ENCODE measurements at places on chromosomes 1 and 21.

DNA sequence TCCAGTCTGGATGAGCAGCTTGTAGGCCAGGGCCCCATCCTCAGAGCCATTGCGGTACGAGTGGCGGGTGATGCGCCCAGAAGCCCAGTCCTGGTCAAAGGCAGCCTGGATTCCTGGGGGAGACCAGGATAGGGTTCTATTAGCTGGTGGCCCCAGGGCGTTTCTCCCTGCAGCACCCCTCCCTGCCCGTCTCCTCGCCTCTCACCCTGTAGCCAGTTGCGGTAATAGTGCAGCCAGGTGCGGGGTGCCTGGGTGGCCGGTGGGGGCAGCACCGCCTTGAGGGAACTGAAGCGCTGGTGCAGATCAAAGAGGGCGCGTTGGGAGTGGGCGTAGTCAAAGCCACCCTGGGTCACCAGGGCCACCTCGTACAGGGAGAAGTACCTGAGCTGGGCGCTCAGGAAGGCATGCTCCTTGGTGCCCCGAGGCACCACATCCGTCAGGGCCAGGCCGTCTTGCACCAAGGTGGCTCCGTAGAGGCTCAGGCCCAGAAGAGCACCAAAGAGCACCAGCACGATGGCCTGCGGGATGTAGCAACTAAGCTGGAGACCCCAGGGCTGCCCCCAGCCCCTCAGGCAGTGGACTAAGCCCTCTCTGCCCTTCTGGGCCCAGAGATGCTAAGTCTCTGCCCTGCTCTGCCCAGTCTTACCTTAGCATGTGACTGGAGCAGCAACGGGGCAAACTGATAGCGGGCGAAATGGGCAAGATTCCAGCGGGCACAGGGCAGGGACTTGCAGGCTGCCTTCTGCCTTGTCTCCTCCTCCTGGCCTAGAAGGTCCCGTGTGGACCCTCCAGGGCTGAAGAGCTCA is 15.7 kb downstream of the PTCH2 start:
- DNase-seq = no peak

DNA sequence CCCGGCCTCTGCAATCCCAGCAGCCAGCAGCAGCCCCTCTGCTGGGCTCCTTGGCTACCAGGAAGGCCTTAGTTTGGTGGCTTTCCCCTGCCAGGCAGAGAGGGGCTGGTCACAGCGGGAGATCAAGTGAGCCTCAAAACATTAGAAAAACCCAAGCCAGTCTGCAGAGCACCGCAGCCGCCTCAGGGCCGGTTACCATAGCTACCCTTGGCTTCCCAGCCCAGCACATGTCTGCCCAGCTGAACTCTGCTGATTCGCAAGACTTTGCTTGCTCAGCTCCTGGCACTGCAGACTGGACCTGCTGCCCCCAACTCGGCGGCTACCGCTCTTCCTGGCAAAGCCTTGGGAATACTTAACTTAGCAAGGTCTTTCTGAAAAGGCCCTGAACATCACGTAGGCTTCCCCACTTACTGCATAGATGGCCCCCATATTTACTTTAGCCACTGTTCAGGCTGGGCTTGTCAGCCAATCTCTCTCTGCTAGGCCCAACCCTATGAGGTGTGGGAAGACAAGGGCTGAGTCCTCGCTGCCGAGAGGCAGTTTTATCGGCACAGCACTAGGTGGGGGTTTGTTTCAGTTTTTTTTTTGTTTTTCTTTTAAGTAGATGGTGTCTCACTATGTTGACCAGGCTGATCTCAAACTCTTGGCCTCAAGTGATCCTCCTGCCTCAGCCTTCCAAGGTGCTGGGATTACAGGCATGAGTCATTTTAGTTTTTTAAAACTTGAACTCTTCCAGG is 28.6 kb upstream of the PLEKHG5 start:
- DNase-seq = no peak

GRCh38 chr1:156813750-156814570 is 2.7 kb downstream of the SH2D2A start:
- DNase-seq = peak; percentile 86

GRCh38 chr1:234609691-234610042 is 311 bp downstream of the IRF2BP2 start:
- no peak for DNase-seq

- DNase-seq = no peak
Measured at GRCh38 chr1:67162954-67163353, 3.3 kb upstream of the IL23R start.

GRCh38 chr1:239944666-239945065 is 147.0 kb upstream of the FMN2 start:
- DNase-seq = no peak

DNA sequence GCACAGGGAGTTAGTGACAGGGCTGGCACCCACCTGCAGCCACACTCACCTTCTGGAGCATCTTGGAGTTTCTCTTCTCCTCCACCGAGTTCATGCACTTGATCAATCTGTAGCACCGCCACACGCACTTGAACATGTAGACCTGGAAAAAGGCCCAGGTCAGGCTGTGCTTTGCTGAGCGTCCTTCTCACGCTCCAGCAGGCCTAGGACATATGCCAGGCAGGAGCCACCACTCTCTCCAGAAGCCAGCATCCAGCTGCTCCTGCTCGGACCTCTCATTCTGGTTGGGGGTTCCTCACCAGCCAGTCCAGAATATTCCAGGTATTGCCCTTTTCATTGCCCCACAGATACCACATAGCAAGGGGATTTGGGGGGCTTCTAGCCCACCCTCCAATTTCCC is 11.7 kb upstream of the MATN1 start:
- no peak for DNase-seq

- no peak for DNase-seq
Measured at GRCh38 chr21:15768045-15768601, 38.3 kb downstream of the USP25 start.

GRCh38 chr1:177444997-177445746 is 274.4 kb downstream of the BRINP2 start:
- no peak for DNase-seq

All from CD8-positive, alpha-beta memory T cell (primary cell).